ENCODE measurements at places on chromosomes 12 and 14. TPM values are rescaled to one million over a fixed set of nuclear protein-coding genes. Genes with fewer than 3 reads are reported as not detected.

The TARBP2 gene
- 12.8 TPM for total RNA-seq

The FAM181A gene
- total RNA-seq: not detected

GRCh38 chr14:103319422-103319821 is 14.6 kb upstream of the EIF5 start:
- no peak for DNase-seq

DNA sequence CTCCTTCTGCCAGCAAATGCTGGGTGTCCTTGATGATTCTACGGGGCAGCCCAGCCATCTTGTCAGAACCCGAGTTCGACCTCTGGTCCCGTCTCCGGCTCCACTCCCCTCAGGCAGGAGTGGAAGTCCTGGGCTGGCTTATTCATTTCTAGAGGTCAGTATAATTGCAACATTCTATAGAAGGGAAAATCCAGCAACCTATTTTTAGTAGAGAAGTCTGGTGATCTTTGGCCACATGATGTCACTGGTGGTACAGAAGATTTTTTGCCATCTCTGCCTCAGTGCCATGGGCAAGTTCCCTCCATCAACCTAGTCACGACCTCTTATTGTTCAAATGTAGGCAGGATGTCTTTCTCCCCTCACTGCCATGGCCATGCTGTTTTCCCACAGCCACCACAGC is 22.4 kb downstream of the OR10G2 start:
- no peak for DNase-seq

DNA sequence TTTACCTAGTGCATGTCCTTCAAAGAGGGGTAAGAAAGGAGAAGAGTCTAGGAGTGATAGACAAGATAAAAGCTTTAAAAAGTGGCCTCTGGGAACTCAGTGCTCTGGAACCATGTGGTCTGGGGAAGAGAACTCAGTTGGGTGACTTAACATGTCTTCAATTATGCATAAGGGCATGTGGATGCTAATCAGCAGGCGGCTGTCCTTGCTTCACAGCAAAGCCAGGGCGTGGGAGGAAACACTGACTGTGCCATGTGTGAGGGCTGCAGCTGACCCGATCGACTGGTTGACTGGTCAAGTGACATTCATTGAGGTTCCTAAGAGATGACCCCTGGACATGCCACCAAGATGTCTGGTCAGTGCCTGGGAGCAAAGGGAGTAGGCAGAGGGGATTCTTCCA is 1053.8 kb downstream of the BCL11B start:
- no peak for DNase-seq

DNA sequence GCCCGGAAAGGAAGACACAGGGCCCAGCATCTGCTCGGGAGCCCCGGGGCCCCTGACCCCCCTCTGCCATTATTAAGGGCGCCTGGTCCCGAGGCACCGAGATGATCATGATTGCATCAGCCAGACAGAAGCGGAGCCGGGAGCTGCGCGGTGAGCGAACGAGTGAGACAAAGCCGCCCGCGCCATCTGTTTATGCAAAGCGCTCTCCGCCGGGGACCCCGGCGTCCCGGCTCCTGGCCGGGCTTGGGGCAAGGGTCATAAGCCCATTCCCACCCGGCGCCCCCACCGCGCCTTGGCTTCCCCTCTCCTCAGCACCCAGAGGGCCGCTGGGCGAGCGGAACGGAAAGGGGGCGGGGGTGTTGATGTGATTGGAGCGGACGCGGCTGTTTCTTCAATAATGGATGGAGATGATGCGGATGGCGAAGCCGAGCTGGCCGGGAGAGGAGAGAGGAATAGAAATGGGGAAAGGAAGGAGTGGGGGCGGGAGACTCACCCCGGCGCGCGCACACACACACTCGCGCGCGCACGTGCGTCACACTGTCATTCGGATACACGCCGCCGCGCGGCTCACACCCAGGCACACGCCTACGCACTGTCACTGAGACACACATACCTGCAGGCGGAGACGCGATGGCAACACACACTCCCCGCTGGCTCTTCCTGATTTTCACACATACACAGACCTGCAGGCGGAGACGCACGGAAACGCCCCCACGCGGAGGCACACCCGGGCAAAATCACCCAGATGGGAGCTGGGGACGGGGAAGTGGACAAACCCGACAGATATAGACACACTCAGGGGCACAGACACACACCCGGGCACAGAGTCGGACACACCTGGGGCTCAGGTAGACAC is 10.7 kb downstream of the STAC3 start:
- peak; percentile 84 for DNase-seq

All from posterior vena cava (tissue), 2 donors.